Naive thymus-derived CD8-positive, alpha-beta T cell (primary cell): ENCODE measurements at places on chromosomes 6 and 20.

- DNase-seq = no peak
These were observed 4.9 kb downstream of the SMPD2 start for GRCh38 chr6:109445382-109445781.

DNA sequence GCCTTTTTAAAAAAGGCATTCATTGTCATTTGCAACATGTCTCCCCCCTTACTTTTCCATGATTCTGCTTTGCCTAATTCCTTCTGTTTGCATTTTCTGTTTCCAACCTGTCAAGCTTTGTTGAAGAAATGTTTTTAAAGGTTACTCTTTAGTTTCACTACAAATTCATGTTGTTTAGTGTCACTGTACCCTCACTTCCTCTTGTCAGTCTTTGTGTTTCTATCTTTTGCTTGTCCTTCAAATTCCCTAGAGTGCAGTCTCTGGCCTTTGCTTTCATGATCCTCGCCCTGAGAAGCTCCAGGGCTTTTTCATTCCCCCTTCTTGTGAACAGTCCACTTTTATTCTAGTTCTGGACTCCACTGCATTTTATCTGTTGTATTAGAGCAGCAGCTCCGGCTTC lies 90.6 kb downstream of the MAP3K4 start:
- DNase-seq = no peak

GRCh38 chr20:23270382-23270911 lies 80.1 kb upstream of the NXT1 start:
- no peak for DNase-seq

- DNase-seq = no peak
These were observed 1.1 kb downstream of the ESR1 start for GRCh38 chr6:151808371-151809241.

GRCh38 chr6:43927532-43928210 lies 157.7 kb downstream of the VEGFA start:
- DNase-seq = no peak

GRCh38 chr6:1297746-1298145 lies 14.2 kb upstream of the FOXQ1 start:
- no peak for DNase-seq

DNA sequence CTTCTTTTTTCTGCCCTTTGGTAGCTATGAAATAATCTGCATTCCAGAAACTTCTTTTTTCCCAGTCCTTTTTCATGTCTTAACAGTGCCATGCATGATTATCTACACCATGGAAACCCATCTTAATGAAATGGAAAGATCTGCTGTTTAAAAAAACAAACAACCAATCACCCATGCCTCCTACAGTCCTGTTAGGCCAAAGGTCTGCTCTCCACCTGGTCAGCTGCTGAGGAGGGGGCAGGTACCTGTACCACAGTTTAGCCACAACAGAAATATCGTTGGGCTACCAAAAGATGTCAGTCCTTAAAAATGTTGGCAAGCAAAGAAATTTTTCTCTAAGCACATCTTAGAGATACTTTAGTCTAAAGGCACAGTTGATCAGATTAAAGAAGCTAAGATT lies 112.6 kb downstream of the SLC16A10 start:
- no peak for DNase-seq

DNA sequence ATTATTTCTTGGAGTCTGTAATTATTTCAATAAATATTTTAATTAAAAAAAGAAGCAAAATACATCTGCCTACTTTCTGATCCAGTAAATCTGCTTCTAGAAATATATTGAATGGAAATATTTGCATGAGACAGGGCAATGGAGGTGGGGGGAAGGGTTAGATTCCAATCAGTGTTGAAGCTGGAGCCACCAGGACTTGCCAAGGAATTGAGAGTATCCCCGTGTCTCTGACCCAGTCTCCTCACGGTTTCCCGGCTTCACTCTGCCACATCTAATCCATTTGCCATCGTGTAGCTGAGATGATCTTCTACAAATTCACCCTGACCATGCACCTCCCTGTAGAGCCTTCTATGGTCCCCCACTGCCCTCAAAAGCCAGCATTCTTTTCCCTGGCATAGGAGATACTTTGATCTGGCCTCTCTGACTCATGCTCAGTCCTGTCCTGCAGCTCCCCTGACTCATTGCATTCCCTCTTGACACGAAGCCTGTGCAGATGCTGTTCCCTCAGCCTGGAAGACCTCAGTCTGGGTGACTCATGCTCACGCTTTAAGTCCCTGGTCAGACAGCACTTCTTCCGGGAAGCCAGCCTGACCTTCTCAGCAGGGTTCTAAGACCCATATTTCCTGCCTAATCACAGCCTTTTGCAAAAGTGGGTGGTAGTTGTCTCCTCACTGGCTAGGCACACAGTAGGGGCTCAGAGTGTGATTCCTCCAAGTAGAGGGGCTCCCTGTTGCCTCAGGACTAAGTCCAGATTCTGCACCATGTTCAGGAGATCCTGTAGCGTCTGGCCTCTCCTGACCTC lies 23.0 kb upstream of the FKBP1A start:
- DNase-seq = no peak

DNA sequence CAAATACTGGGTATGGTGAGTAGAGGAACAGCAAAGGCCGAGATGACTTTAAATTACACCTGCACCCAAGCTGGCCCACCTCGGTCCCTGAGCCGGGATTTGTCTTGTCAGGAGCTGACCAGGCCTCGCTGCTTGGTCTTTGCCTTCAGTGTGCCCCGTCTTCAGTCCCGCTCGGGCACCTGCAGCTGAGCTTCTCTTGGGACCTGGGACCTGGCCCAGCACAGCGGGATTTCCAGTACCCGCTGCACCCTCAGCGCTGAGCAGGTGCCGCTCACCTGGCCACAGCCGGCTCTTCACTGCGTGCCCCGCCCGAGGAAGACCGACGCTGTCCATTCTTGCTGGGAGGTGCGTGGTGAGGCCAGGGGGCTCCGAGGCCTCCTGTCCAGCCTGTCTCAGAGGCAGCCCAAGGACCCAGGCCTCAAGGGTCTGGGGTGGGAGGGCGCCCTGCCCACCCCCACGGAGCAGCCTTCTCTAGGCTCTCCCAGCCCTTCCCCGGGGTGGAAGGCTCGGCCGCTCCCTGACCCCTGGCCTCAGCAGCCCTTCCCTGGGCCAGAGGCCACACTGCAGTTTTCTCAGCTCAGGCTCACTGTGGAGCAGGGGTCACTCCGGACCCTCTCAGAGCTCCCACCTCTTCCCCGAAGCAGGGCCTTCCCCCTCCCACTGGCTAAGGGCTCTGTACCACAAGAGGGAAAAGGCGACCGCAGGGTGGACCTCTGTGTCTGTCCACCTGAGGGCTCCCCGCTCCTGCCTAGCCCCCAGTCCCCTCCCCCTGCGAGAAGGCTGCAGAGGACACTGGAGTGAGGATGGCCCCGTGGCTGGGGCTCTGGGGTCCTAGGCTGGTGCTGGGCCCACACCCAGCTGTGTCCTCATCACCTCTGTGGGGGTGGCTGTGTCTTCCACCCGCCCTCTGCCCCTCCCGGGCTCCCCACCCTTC lies 119.3 kb downstream of the RNASET2 start:
- no peak for DNase-seq

GRCh38 chr6:54971825-54972224 lies 125.3 kb downstream of the FAM83B start:
- no peak for DNase-seq

DNA sequence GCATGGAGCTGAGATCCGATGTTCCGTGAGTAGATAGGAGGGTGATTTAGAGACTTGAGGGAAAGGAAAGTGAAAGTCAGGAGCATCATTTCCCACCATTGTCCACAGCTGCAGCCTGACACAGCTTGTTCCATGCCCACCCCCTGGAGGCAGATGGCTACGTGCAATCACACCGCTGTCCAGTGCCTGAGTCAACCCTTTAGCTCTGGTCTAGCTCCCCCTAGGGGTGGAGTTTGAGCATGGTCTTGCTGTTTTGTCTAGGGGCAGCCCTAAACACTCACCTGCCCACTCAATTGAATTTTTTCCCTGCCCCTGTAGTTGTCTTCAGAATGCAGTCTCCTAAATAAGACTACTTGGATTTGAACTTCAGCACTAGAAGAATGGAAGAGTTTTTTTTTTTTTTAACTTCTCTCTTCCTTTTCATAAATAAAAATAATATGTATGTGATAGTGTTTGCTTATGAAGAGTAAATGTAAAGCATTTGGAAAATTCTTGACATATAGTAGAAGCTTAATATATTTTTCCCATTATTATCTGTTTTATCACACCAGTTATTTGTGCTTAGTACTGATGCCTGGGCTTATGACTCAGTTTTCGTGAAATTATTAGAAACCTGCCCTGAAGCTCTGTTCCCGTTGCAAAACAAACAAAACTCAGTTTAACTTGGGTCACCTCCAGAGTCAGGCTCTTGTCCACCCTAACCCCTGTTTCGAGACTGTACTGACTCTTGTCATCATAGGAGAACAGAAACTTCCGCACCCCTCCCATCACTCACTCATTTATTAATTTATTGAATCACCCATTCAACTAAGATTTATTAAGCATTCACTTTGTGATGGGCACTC lies 814.8 kb downstream of the MAFB start:
- DNase-seq = no peak

- DNase-seq = no peak
These were observed 87.6 kb downstream of the BTBD9 start for GRCh38 chr6:38552121-38552520.

DNA sequence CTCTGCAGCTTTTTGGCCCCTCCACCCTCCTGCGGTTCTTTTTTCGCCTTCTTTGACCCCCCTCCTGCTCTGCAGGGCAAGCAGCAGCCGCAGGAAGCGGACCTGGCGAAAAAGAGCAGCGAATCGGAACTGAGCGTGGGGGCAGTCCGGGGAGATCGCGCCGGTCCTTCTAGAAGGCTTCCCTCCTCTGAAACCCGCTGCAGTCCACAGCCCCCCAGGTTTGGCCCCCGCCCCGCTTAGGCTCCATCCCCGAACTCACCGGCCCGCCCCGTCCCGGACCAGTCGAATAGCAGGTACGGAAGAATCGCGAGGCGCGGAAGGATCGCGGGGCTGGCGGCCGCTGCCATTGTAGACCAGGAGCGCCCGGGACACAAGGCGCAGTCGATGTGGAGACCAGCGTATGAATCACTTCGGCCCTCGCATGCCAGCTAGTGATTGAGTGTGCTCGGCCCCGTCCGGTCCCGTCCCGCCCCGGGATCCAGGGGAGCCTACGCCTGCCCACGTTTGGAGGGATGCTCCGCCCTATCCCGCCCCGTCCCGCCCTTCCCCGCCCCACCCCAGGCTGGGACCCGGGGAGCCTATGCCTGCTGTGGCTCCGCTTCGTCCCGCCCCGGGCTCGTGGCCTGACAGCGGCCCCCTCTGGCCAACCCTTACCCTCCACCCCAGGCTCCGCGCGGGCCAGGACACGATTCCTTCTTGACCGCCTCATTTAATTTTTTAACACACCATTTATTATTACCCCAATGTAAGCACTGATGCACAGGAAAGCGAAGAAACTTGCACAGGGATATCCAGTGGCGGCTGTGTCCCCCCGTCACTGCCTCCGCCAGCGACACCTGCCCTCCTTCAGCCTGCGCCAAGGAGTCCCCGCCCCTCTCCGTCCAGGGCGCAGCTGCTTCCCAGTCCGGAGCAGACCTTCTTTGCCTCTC lies at the start of gene ULBP3:
Gene ULBP3 (minus strand): TSS at position 402 of the 929 bp plus-strand sequence. CDS start 55 bp downstream, at position 347.
- peak; percentile 55 for DNase-seq

DNA sequence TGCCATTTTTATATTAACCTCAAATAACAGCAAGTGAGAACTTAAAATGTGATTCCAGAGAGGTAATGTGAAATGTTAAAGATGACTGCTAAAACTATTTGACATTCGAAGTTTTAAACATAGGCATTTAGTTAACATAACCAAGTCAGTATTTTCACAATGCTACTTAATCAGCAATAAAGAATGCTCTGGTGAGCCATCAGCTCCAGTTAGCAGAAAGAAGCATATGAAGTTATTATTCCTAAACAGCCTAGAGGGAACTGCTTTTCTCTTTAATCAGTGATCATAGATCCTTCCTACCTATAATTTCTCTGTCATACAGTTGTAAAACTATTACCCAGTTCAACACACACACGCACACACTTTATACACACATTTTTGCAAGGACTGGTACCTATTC lies 60.1 kb downstream of the MMS22L start:
- DNase-seq = no peak

DNA sequence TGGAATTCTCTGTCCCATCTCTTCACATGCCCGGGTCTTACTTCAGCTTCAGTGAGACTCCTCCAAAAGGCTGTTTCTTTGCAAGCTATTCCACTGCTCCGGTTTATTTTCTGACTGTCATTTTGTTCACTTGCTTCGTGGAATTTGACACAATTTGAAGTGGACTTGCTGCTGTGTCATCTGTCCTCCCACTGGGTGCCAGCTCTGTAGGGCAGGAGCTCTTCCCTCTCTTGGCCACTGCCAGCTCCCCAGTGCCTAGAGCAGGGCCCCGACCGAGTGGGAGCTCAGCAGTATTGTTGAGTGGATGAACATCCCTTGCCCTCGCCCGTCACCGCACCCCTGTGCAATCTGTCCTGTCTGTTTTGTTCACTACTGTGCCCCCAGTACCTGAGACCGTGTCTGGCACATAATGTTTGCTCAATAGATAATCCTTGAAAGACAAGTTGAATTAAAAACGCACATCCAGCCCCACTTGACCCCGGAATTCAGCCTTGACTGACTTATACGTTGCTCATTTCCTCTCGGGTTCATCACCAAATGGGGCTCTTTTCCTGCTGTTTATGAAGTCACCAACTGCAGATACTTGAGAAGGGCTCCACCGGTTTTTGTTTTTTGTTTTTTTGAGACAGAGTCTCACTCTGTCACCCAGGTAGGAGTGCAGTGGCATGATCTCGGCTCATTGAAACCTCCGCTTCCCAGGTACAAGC lies 170.3 kb upstream of the KCNG1 start:
- DNase-seq = no peak

- DNase-seq = no peak
These were observed 39.1 kb upstream of the ANKEF1 start for GRCh38 chr20:9995510-9996272.

DNA sequence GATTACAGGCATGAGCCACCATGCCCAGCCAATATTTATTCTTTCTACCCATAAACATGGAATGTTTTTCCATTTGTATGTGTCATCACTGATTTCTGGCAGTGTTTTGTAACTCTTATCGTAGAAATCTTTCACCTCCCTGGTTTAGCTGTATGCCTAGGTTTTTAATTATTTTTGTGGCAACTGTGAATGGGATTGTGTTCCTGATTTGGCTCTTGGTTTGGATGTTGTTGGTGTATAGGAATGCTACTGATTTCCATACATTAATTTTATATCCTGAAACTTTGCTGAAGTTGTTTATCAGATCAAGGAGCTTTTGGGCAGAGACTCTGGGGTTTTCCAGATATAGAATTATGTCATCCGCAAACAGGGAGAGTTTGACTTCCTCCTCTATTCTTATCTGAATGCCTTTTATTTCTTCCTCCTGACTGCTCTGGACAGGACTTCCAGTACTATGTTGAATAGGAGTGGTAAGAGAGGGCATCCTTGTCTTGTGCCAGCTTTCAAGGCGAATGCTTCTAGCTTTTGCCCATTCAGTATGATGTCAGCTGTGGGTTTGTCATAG lies 198.6 kb downstream of the ZDHHC14 start:
- DNase-seq = no peak

- no peak for DNase-seq
These were observed 9.1 kb downstream of the CEBPB start for GRCh38 chr20:50199703-50200102.
